ENCODE measurements at places on chromosomes 1 and 21.

GRCh38 chr1:234089396-234089795 is 184.9 kb downstream of the SLC35F3 start:
- DNase-seq = no peak

- DNase-seq = no peak
Measured at GRCh38 chr1:182235952-182236650, 155.5 kb downstream of the GLUL start.

GRCh38 chr21:36698385-36698980 is 432 bp upstream of the SIM2 start:
- DNase-seq = no peak

DNA sequence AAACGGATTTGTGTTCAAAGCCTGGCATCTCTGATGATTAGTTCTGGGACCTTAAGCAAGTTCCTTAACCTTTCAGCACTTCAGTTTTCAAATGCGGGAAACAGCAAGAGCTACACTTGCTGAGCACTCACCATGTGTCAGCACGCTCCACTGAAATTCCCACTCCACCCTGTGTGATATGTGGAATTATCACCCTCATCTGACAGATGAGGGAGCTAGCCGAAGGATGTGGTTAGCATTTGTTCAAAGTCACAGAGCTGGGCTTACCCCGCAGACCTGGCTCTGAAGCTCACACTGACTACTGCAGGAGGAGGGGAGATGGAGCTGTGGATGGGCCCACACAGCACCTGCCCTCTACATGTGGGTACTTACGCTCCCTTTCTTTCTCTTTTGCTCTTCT is 29.1 kb downstream of the IL12RB2 start:
- no peak for DNase-seq

- no peak for DNase-seq
Measured at GRCh38 chr1:195773931-195774330, 834.3 kb downstream of the KCNT2 start.

GRCh38 chr1:18960821-18961220 is 4.3 kb upstream of the IFFO2 start:
- DNase-seq = no peak

GRCh38 chr1:52955129-52955970 is 28.3 kb downstream of the SCP2 start:
- no peak for DNase-seq
